Stimulated activated CD4-positive, alpha-beta T cell treated with anti-CD3 and anti-CD28 coated beads, Interleukin-15, amount 100 ng/mL, for 1 hour (primary cell): ENCODE measurements at places on chromosomes 5 and 9.

DNA sequence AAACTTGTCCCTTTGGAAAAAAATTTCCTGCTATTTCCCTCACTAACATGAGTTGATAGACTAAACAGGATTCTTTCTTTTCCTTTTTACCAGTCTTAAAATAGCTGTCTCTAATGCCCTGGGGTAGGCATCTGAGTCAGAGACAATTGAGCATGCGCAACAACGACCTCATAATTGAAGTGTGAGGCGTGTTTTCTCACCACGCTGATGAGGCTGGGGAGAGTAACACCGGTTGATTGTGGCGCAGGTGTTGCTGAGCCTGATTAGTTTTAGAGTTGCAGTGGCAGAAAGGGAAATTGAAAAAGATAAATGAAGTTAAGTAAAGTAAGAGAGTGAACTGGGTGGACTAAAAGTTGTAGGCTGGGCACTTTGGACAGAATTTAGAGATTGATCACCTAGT lies 213.7 kb downstream of the TLR4 start:
- DNase-seq: no peak

- DNase-seq: no peak
Observed at GRCh38 chr9:88835772-88836171, 155.5 kb upstream of the S1PR3 start.

- no peak for DNase-seq
Observed at GRCh38 chr9:125511789-125512660, 195.0 kb downstream of the MAPKAP1 start.

GRCh38 chr5:39022151-39022550 lies 52.0 kb downstream of the RICTOR start:
- DNase-seq: no peak

DNA sequence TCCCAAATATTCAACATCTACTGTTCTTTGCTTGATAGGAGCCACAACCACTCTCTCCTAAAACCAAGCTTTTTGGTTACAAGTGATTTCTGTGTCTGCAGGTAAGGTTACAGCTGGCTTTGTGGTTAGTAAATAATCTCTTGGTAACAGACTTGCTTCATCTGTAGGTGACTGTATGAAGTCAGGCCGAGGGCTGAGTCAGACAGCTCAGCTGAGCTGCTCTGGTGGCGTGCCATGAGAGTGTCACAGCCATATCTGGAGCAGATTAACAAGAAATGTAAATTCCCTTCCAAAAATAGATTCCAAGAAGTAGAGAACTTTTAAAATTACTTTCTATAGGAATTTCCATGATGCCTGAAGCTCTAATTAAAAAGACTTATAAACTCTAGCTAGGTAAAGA lies 23.7 kb upstream of the TAS2R1 start:
- DNase-seq: no peak

GRCh38 chr5:30343707-30344106 lies 849.8 kb upstream of the CDH6 start:
- no peak for DNase-seq

- no peak for DNase-seq
Observed at GRCh38 chr5:165310031-165310430, 1804.6 kb downstream of the MAT2B start.

- DNase-seq: no peak
Observed at GRCh38 chr5:11040345-11040744, 279.3 kb upstream of the DAP start.

DNA sequence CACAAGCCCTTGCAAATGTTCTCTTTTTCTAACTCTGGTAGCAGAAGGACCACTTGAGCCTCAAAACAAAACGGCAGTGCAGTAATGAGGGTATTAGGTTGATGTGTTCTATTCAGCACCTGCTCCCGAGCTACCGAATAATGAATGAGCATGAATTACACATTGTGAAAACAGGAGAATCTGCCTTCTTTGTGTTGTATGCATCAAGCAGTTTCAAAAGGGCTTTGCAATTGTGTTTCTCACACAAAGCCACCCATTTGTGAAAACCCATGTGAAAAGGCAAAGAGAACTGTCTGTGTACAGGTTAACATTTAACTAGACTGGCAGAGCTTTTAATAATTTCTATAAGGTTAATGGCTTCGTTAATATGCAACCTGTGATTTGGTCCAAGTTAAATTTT lies 97.8 kb downstream of the STK32A start:
- no peak for DNase-seq

GRCh38 chr5:58378613-58379390 lies 81.1 kb downstream of the PLK2 start:
- no peak for DNase-seq

DNA sequence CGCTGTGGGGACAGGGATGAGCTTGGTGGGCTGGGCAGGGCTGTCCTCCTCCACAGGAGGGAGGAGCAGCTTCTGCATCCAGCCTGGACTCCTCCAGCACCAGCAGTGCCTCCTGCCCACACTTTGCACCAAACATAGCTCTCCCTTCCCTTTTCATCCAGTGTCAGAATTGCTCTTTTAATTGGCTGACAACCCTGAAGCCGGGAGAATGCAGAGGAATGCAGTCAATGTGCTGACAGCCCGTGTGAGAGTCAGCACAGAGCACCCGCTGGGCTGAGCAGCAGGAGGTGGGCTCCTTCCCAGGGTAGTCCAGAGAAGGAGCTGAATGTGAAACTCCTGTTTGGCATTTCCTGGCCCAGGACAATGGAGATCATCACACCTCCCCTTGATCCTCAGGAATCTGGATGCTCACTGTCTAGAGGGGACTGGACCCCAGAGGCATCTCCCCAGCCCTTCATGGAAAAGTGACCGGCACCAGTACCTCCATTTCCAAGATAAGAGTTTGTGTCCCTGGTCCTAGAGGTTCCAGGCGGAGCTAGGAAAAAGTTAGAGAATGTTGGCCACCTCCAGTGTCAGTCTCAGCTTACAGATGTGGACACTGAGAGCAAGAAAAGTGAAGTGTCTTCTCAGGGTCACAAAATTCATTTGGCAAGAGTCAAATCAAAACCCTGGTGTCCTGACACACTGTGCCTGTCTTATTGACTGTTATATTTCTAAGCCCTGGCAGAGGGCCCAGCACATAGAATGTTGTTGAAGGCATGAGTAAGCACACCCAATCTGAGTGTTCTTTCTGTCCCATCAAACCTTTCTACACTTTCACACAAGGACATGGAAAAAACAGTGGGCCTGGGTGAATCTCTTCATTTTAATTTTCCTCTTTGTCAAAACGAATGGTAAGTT lies 202.1 kb downstream of the SNX18 start:
- no peak for DNase-seq

DNA sequence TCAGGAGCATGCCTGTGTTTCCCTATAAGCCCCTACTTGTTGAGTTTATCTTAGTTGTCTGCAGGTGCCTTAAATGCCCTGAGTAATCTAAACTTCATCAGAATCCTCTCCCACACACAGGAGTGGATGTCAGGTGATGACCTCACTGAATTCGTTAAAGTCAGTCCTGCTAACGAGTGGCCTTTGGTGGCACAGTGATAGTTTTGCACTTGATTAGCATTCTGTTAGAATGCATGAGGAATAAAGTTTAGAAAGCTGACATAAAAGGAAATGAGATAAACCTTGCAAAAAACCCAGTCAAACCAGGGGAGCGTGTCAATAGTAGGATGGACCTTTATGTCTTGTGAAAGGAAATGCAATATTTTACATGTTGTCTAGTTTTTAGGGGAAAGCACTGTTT lies 4.5 kb downstream of the TRIM32 start:
- DNase-seq: no peak

- DNase-seq: no peak
Observed at GRCh38 chr5:90888511-90889324, 330.1 kb downstream of the ADGRV1 start.

DNA sequence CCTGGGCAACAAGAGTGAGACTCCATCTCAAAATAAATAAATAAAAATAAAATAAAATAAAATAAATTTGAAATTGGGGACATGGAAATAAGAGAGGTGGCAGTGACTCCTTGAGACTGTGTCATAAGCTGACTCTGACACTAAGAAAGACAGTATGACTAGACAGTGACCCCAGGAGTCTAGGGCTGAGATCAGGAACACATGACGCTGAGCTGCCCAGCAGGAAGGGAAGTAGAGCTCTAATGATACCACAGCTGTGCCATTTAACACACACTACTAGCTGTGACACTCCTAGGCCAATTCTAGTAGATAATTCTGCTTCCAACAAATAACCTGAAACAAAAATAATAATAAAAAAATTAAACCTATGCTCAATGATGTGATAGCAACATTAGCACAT lies 293.0 kb downstream of the SEC61B start:
- no peak for DNase-seq

DNA sequence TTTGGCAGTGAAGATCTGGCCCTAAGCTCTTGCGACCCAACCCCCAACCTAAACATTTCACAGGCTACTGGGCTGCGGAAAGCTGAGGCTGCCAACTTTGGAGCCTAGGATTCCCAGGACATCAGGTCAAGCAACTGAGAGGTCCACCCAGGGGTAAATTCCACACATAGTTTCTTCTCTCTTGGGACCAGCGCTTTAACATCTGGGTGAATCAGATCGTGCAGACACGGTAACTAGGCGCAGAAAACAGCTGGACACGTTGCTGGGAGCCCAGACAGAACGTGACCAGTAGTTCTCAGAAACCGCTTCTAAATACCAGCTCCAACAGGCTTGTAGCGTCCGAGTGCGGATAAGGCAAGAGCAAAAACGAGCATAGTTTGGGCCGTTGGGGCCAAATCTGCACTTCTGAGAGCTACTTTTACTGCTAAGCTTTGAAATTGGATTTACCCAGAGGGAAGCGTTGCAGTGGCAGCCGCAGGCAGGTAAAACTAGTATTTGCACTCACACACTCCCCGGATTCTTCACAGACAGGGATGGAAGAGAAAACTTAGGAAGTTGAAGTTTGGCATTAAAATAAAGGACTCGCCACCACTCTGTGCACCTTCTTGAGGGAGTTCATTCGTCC lies 11.8 kb downstream of the ITGA1 start:
- no peak for DNase-seq

DNA sequence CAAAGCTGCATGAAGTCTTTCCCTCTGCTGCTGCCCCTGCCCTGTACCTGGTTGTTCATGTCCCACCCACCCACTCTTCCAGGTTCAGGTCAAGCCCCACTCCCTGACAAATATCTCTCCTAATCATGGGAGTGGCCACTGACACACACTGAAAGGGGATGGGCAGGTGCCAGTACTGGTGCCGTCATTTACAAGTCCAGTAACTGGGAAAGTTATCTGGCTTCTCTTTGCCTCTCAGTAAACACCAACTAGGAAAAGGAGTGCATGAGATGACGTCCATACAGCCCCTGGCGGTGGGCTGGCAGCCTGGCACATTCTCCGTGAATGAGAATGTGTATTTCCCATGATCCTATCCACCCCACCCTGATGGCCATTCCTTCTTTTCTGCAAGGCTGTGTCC lies 225.2 kb downstream of the FSTL4 start:
- no peak for DNase-seq

DNA sequence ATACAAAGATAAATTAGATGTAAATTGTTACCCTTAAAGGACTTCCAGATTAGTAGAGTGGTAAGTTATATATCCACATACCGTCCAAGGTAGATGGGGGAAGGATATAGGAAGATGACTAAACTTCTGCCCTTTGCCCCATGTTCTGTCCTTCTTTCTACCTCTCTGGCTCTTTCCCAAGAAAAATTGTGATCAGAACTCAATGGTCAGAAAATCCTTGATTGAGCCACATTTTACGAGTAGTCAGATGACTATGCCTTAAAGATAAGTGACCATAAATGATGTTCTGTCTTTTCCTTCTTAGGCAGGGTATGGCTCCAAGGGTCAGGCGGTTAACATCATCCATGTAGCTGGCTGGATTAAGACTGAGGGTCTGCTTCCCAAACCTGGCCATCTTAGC lies 4.4 kb downstream of the FRRS1L start:
- no peak for DNase-seq

DNA sequence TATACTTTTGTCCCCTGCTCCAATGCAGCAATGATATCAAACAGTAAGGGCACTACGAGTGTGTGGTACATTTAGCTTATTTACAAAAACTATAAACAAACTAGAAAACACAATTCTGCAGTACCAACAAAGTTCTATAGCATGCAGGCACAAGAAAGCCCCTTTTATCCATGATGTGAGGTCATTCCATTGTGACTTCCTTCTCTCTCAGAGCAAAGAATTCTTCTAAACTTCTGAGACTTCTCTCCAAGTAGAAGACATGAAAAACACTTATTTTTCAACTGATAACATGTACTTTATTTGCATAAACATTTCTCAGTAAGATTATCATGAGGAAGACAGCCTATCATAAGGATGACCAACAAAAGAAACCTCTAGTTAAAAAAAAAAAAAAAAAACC lies 569.8 kb downstream of the TLE1 start:
- no peak for DNase-seq

DNA sequence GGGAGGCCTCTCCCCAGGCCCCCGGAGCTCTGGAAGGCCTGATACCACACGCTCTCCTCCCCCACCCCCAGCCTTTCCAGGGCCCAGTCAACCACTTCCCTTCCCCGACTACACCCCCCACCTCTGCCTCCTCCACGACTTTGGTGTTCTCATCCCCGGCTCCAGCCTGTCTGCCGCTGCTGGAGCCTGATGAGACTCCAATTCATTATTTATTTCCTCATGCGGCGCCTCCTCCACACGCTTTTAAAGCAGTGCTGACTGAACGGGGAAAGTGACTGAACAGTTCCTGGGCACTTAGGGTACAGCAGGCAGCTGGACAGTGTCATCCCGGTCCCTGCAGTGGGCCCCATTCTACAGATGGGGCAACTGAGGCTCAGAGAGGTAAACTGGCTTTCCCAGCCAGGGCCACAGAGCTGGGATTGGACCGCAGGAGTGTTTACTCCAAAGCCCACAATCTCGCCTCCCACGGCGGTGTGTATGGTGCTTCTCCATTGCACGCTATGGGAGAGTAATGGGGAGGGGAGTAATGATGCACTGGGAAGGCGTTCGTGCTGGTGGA lies 15.9 kb upstream of the RPL26L1 start:
- DNase-seq: no peak

DNA sequence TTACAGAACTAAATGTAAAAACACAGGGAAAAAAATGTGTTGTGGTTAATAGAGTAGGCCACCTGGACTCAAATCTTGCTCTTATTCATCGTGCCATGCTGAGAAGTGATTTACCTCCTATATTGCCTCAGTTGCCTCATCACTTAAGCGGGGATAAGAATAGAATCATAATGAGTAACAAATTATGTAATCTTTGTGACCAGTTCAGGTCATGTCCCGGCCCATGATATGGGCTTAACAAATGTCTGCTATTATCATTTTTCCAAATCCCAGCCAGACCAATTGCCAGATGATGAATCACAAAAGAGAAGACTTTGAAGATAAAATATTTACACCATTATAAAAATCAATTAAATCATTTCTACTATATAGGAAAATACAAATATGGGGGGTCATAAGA lies 89.8 kb downstream of the CDH6 start:
- DNase-seq: no peak

DNA sequence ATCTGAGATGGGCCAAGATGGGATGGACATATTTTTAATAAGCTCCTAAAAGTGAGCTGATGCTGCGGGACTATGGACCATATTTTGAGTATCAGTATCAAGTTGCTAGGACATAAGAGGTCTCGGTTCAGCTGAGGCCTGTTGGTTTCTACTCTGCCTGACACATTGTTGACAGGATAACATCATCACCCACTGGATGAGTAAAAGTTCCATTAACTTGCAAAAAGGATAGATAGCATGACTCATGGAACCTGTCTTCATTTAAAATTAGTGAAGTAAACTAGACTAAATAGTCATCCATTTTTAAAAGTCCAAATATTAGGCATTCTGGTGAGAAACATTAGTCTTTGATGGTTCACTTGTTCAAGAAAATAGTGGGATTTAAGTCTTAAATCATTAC lies 33.3 kb downstream of the PARP8 start:
- no peak for DNase-seq
